Stimulated activated CD8-positive, alpha-beta memory T cell treated with anti-CD3 and anti-CD28 coated beads, Interleukin-7, amount 100 ng/mL, for 1 hour (primary cell): ENCODE measurements at places on chromosomes 2 and 18.

- DNase-seq = no peak
Observed at GRCh38 chr2:145593991-145594614, 1074.2 kb upstream of the ZEB2 start.

GRCh38 chr2:207408086-207408794, 121.5 kb upstream of the CREB1 start:
- DNase-seq = no peak

DNA sequence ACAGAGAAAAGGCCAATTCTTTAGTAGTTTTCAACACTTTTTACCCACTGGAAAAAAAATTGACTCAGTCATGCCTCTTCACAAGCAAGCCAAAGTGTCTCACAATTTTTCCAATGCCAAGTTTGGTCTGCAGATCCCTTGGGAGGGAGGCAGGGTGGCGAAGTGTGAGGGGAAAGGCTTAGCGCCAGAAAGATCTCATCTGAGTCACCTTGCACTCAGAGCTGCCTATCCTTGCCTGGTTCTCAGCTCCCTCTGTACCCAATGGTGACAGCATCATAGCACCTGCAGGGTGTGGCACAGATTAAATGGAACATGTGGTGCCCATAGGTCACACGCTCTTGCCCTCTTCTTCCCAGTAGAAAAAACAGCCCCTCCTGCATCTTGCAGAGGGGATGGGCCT, 55.2 kb upstream of the GYPC start:
- no peak for DNase-seq

- peak; percentile 57 for DNase-seq
Observed at GRCh38 chr18:61893971-61894750, 1.4 kb upstream of the RNF152 start.

GRCh38 chr2:146388757-146389156, 1456.1 kb upstream of the ACVR2A start:
- no peak for DNase-seq

GRCh38 chr2:54042341-54042740, 71.5 kb upstream of the PSME4 start:
- DNase-seq = no peak

- no peak for DNase-seq
Observed at GRCh38 chr2:55150834-55151233, 81.3 kb downstream of the CLHC1 start.

DNA sequence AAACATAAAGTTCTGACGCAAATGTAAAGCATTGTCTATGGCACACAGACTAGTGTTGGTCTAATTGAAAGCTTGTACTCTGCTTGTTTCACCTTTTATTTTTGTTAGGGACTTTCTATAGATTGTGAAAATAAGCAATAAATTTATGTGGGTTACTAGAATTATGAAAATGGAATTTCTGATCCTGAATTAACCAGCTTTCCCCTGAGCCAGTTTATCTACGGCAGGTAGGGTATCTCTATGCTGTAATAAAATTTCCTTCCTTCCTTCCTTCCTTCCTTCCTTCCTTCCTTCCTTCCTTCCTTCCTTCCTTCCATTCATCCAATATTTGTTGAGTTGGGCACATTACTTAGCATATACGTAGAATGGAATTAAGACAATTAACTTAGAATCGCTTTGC, 362.6 kb upstream of the SPRED2 start:
- DNase-seq = no peak

DNA sequence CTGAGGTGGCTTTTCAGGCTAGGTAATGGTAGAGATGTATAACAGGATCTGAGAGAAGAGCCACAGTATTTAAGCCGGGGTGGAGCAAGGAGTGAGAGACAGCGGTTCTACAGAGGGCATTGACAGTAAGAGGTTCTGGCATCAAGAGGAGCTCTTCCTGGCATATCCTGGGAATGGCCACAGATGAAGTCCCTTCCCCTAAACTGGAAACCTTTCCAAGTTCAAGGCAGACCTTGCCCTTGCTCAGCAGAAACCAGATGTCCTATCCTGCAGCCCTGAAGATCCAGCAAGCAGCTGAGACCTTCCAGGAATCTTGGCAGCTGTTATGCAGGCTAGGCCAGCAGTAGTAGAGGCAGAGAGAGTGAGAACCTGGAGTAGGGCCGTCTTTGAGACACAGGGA, 18.1 kb downstream of the REG1A start:
- no peak for DNase-seq

GRCh38 chr2:148351437-148352143, 293.0 kb upstream of the EPC2 start:
- no peak for DNase-seq

GRCh38 chr18:75167759-75168618, 41.0 kb downstream of the PTGR3 start:
- no peak for DNase-seq

- no peak for DNase-seq
Observed at GRCh38 chr18:35189510-35189909, 51.3 kb upstream of the ZNF397 start.

DNA sequence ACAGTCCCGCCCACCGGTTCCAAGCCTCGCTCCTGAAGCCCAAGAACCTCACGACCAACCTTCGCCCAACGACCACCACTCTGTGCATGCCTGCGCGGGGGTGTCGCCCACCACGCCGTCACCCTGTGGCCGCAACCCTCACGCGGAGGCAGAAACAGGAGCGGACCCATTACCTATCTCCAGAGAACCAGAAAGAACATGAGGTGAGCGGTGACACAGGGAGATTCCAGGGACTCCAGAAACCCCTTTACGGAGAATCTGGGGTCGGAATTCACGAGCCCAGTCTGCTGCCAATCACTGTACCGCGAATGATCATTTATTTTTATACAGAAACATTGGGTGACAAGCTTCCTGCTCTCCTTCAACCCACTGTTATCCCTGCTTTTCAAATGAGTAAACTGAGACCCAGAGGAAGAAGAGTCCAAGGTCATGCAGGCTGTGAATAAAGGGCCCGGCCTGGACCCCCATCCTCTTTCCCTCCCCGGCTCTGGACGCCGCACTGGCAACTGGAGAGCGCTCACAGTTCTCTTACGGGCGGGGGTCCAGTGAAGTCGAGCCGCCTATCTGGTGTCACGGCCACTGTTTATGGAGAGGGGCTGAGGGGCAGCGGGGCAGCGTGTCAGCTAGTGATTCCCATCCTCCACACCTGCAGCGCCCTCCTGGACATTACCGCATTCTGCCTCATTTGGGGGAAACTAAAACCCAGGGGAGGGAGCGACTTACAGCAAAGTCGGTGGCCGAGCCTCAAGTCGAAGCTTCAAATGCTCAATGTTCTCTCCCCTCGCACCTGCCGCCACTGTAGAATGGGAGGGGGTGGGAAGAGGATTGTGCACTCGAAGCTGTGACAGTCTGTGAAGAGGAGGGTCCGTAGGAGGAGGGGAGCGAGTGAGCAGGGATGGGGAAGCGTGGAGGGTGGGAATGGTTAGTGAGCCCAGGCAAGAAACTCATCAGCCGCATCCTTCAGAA, 723 bp upstream of the SLC30A3 start:
- DNase-seq = no peak

DNA sequence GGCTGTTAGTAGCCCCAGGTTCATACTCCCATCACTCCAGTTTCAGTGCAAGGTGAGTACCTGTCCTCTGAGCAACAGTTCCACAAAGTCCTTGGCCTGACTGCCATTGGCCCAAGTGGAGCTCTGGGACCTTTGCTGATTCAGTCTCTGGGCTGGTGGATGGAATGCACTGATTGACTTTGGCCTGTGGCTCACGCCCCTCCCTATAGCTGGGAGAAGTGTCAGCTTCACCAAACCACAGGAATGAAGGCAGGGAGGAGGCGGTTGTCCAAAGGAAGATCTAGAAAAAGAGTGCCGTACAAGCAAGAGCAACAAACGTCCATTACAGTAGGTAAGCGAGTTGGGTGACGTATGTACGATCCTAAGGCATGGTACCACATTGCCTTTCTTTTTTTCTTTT, 34.0 kb downstream of the QPCT start:
- no peak for DNase-seq

GRCh38 chr2:167942366-167943081, 304.9 kb downstream of the STK39 start:
- no peak for DNase-seq

DNA sequence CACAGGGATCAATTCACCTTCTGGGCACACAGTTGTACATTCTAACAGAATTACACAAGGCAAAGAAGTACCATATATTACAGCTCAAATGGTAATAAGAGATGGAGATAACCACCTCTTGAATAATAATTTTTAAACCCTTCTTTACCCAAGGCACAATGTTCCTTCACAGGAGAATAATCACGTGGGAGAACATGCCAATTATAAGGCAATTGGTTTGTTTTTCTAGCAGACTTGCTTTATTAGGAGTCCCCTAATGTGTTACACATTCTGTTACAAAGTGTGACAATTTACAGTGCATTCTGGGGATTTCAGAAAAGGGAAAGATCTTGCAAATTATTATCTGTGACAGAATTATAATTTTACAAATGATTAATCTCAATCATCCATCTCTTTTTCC, 380.3 kb downstream of the RND3 start:
- no peak for DNase-seq

DNA sequence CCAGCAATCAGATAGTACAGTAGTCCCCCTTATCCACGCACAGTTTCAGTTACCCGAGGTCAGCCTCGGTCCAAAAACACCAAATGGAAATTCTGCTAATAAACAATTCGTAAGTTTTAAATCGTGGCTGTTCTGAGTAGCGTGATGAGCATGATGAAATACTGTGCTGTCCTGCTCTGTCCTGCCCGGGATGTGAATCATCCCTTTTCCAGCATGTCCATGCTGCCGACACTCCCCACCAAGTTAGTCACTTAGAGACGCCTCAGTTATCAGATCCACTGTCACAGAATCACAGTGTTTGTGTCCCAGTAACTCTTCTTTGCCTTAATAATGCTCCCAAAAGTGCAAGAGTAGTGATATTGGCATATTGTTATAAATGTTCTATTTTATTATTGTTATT, 62.1 kb downstream of the MEX3C start:
- DNase-seq = no peak

GRCh38 chr18:13726972-13727331, 479 bp downstream of the RNMT start:
- DNase-seq = no peak

DNA sequence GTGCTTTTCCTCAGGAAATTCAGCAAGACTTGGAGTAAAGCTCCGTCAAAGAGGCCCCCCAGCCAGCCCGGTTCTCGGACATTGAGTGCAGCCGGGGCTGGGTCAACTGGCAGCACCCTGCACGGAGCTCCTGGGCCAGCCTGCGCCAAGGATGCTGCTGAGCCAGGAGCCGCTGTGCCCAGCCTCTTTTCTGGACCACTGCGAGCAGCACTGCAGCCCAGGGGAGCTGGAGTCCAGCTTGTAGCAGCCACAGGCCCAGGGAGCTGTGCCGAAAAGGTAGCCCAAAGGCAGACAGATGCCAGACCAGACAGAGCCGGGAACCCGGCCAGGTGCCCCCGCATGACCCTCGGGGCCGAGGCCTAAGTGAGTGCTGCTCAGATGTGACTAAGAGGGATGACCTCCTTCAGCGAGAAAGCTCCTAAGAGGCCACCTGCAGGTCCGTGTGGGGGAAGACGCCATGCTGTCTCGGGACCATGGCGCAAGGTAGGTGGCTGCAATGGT, 7.3 kb downstream of the CLHC1 start:
- no peak for DNase-seq

GRCh38 chr2:241560162-241560882, 1.8 kb downstream of the BOK start:
- DNase-seq = no peak

DNA sequence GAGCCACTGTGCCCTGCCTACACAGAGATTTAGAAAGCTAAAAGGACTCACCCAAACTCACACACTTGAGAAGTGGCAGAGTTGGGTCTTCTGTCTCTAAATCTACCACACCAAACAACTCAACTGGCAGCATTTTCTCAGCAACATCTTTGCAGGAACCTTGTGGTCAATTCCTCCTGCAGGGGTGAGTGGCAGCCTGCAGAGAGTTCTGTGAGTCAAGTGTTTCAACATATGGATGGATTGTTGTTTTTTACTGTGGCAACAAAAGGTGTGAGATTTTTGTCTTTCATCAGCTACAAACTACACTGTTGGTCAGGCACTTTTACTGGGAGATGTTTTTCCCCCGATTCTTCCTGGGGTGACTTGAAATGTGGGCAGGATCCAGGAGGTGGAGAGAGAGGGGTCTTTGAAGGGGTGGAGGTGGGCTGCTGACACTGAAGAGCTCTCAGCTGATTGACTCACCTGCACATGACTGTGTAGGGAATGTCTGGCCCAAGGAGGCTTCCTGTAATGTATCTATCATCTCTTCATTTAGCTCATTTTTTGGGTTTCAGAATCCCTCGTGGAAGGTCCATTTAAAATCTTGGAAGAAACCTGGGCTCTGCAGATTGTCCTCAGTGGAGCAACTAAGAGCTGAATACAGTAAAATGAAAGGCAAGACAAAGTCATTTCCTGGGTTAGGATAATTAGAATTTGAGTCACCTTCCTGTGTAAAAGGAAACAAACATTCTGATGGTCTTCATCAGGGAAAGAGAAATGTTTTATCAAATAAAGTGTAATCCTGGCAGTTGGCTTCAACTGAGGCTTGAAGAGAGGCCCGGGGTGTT, 98.6 kb downstream of the MSH2 start:
- no peak for DNase-seq

- DNase-seq = no peak
Observed at GRCh38 chr2:225761396-225761795, 361.9 kb downstream of the NYAP2 start.

GRCh38 chr18:28281400-28281799, 104.5 kb upstream of the CDH2 start:
- no peak for DNase-seq

DNA sequence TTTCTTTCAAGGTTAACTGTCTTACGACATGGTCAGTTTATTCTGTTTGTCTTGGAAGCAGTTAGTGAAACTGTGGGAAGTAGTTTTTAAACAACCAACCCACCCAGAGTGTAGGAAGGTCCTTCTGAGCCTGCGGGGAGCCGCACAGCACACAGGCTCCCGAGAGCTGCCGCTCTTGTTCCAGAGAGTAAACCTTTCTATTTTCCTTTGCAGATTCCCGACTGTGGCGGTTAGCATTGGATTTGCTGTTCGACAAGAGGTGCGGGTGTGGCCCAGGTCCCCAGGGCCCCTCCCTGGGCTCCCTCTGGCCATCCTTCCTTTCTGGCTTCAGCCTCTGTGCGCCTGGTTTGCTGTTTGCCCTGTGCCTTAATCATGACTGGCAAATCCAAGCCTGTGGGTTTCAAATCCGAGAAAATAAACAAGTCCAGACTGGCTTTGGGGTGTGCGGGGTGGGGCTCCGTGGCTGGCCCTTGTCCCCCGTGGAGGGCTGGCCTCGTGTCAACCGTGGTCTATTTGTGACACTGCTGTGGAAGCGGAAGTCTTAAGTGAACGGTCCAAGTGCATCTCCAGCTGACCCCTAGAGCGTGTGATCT, 30.7 kb downstream of the IMPA2 start:
- no peak for DNase-seq

GRCh38 chr2:83602753-83603152, 856.3 kb downstream of the SUCLG1 start:
- no peak for DNase-seq
